ENCODE measurements at places on chromosomes 2 and 18. TPM values are rescaled to one million over a fixed set of nuclear protein-coding genes. Genes with fewer than 3 reads are reported as not detected.

NT5C1B gene
- total RNA-seq, result not detected

PTGR3 gene
- total RNA-seq, result 33.7 TPM

CYTIP gene
- 2.5 TPM for total RNA-seq

GKN2 gene
- not detected for total RNA-seq

AFF3 gene
- total RNA-seq, result 6.7 TPM

VWC2L gene
- total RNA-seq, result 0.08 TPM

POTEI gene
- not detected for total RNA-seq

IL36B gene
- total RNA-seq, result not detected

CENPO gene
- 2.3 TPM for total RNA-seq

TET3 gene
- 3.7 TPM for total RNA-seq

ACMSD gene
- total RNA-seq, result not detected

LYG1 gene
- 0.57 TPM for total RNA-seq

CIB4 gene
- not detected for total RNA-seq

CPLX4 gene
- not detected for total RNA-seq

TTR gene
- total RNA-seq, result not detected

MYO7B gene
- 0.78 TPM for total RNA-seq

UGT1A10 gene
- total RNA-seq, result not detected

FKBP1B gene
- total RNA-seq, result 2.0 TPM

GAL3ST2 gene
- not detected for total RNA-seq

TYMS gene
- total RNA-seq, result 1.9 TPM

OR6B2 gene
- not detected for total RNA-seq

MYOM1 gene
- 878 TPM for total RNA-seq

HOXD12 gene
- not detected for total RNA-seq

SPOPL gene
- total RNA-seq, result 15.4 TPM

GREB1 gene
- total RNA-seq, result 2.9 TPM

LYG2 gene
- not detected for total RNA-seq

SATB2 gene
- total RNA-seq, result 1.5 TPM

MAL gene
- total RNA-seq, result 8.3 TPM

Measured in cardiac septum (tissue), 1 donor.